ENCODE measurements at places on chromosomes 12 and 14.
A peak's percentile ranks its signal among the peaks of the same experiment; 100 is the strongest.

DNA sequence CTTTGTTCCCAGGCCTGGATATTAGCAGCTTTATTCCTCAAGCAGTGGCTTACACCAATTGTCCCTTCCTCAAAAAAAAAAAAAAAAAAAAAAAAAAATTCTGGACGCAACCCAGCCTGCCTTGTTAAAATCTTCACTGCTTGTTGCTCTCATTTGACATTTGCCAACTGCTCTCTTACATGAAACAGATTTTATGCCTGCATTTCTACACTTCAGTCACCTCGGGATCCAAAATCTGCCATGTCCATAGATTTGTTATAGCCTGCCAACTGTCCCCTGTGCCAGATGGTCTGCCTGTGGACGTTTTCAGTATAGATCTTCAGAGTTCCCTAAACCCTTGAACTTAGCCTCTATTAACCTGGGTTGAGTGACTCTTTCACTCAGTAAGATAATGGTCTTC is 651.5 kb downstream of the FSCB start:
- no peak for DNase-seq

GRCh38 chr12:105420659-105421240 is 90.3 kb downstream of the C12orf75 start:
- DNase-seq: peak; percentile 64

DNA sequence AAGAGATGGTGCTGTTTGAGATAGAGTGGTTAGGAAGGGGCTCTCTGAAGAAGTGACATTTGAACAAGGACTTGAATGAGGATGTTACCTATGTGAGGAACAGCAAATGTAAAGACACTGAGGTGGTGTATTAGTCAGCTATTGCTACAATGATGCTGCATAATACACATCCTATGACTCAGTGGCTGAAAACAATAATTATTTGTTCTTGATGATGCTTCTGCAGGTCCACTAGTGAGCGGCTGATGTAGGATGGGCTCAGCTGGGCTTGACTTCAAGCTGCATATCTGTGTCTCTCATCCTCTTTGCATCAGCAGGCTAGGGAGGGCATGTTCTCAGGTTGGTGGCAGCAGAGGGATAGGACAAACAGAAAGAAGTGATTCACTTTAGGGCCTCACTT is 21.4 kb upstream of the CLMN start:
- no peak for DNase-seq

GRCh38 chr12:59079002-59079401 is 158.7 kb upstream of the LRIG3 start:
- DNase-seq: no peak

GRCh38 chr12:62625228-62625627 is 158.6 kb downstream of the MON2 start:
- DNase-seq: no peak

DNA sequence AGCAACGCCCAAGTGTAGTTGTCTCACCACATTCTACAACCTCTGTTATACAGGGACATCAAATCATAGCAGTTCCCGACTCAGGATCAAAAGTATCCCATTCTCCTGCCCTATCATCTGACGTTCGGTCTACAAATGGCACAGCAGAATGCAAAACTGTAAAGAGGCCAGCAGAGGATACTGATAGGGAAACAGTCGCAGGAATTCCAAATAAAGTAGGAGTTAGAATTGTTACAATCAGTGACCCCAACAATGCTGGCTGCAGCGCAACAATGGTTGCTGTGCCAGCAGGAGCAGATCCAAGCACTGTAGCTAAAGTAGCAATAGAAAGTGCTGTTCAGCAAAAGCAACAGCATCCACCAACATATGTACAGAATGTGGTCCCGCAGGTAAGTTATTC is 123.0 kb downstream of the ARID2 start:
- DNase-seq: no peak

DNA sequence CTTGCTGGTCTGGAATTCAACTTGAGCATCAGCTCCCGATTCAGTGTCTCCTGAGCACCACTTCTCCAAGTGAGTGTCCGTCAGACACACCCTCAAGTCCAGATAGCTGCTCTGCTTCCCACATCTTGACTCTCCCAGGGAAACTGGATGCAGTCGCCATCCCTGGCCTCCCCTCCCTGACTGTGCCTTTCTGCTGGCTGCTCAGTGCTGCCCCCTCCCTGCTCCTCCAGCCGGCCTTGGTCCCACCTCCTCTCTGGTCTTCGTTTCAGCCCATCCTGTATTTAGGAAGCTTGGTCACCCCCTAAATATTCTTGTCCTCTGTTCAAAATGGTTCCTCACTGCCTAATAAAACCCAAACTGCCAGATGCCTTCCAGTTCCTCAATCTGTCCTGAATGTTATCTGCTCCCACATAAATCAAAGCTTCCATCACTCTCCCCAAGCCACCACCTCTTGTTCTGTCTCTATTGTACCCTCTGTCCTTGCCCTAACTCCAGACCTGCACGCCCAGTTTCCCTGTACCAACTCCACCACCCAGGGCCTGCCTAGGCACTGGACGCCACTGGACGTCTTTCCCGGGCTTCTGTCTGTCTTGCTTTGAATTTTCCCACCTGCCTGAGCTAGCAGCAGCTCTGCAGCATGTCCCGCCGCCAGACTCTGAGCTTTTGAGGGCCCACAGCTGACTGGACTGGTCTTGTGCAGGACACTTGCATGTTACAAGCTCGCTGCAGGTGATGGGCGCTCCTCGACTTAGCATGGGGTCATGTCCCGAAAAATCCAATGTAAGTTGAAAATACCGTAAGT is 33.8 kb downstream of the CCDC92 start:
- peak; percentile 4 for DNase-seq

- DNase-seq: no peak
Measured at GRCh38 chr14:90061685-90062126, at the start of gene KCNK13. KCNK13 (plus strand) TSS chr14:90061994; CDS start chr14:90062206, 212 bp downstream.

Measured in CD4-positive, alpha-beta T cell treated with Interleukin-17A for 1 hour (primary cell).